ENCODE measurements at places on chromosomes 3 and 15.
A peak's percentile ranks its signal among the peaks of the same experiment; 100 is the strongest.

GRCh38 chr3:121979734-121980449 lies 42.2 kb downstream of the ILDR1 start:
- no peak for DNase-seq

DNA sequence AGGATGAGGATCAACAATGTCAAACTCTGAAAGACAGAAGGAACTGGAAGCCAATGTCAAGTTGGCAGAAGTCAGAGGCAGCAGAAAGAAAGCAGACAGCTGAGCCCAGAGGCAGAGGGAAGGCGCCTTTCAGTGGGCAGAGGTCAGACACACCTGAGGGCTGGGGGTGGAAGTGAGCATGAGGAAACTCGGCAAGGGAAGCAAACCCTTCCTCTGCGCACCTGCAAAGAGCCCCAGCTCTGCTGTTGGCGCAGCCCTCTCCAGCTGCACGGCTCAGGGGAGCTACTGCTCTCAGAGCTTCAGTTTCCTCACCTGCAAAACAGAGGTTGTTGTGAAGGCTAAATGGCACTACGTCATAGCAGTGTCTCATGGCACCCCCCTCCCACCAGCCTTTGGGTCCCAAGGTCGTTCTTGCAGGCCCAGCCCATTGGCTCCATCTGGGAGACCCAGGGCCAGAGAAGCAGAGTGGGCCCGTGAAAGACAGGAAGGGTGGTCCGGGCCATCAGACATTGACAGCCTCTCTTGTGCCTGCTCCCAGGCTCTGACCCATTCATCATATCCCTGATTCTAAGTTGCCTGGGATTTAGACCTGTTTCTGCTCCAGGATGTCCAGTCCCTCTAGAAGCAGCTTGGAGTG lies 53.3 kb upstream of the SLC6A11 start:
- DNase-seq = no peak

GRCh38 chr3:111895071-111895470 lies 36.0 kb downstream of the PHLDB2 start:
- peak; percentile 7 for DNase-seq

- DNase-seq = no peak
Observed at GRCh38 chr15:42608752-42609488, 33.5 kb downstream of the STARD9 start.

DNA sequence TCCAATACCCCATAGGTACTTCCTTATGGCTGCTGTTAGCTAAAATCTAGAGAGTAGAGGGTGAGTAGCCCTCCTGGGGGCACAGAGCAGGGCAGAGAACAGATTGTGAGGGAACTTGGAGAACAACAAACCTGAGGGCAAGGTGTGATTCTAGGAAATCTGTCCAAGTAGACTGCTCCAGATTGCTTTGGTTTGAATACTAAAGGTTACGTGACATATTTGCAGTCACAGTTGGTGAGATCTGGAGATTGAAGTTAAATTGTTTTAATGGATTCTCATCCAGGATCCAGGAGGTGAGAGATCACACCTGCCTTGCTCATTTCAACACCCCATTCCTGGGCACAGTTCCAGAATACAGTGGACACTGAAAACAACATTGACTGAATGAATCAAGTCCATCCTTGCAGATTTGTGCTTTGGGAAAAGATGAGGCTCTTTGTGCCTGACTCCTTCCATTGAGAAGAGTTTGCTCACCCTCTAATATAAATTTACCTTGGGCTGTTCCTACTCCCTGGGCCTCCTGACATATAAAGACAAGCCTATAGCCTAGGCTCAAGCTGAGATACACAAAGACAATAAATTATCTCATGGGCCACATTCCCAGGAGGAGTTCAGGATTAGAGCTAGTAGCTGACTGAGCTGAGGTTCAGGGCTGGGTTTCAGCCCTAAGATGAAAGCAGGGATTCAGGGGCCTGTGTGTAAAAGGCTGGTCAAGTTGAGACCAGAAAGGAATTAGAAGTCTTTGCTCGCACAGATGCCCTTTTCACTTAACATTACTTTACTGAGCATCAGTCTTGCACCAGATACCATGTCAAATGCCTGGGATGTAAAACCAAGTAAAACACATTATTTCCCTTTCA lies 400.9 kb upstream of the MCTP2 start:
- DNase-seq = no peak

- no peak for DNase-seq
Observed at GRCh38 chr3:58742239-58742638, 75.7 kb upstream of the FAM3D start.

DNA sequence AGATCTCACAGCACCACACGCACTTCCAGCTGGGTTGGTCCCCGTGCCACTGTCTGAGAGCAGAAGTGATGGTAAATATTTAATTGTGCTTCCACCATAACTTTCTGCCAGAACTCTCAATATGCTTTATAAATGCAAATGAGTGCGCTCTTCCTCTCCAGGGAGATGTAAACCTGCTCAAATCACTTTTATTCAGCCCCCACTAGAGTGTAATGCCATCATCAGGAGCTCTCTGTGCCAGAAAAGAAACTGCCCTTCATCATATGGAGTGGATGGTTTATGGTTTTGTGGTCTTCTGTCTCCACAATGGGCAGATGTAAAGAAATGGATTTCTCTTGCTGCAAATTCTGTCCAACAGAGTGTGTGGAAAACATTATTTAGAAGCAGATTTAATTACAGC lies 127.0 kb downstream of the EPHB1 start:
- no peak for DNase-seq

DNA sequence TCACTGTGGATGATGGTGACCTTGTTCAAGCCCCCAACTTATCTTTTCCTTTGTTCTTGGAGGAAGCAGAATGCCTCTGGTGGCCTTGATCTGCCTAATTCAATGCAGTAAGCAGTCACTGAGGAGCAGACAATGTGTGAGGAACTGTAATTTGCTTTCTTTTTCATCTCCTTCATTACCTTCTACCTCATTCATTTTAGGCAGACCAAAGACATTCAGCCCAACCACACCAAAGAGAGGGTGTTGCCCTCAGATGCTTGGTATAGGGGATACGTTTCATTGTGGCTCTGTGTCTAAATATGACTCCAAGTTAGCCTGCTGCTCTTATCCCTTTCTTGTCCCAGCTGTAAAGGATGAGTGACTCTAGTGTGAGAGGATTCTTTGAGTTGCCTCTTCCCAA lies 15.3 kb downstream of the EXOSC7 start:
- DNase-seq = no peak

DNA sequence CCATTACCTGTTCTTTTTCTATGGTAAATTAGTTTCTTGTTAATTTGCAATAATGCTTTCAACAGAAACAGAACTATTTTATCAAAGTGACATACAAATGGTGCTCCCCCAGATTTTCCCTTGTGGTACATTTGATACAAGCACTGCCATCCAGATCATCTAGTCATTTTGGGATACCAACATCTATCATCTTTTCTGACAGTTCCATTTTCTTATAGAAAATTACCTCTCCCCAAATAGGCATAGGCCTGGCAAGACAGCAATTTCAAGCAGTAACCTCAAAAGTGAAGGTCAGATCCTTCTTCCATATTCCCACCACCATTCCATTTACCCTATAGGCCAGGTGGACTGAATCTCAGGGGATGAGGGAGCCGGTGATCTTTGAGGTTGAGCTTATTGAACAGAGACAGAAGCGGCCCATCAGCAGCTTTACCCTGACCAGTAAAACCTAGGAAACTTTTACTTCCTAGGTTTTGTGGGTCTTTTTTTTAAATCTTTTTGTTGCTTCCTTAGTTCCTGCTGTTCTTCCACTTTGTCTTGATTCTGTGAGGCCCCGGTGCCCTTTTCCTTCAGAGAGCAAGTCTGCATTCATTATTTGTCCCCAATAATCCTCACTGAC lies 3.1 kb upstream of the PLD1 start:
- no peak for DNase-seq

- DNase-seq = no peak
Observed at GRCh38 chr15:70034141-70034540, 63.6 kb downstream of the TLE3 start.

- no peak for DNase-seq
Observed at GRCh38 chr3:142019794-142020320, 129.5 kb downstream of the TFDP2 start.

GRCh38 chr3:123790254-123791072 lies 93.7 kb downstream of the MYLK start:
- no peak for DNase-seq

GRCh38 chr3:124407260-124407659 lies 323.0 kb upstream of the UMPS start:
- DNase-seq = no peak

DNA sequence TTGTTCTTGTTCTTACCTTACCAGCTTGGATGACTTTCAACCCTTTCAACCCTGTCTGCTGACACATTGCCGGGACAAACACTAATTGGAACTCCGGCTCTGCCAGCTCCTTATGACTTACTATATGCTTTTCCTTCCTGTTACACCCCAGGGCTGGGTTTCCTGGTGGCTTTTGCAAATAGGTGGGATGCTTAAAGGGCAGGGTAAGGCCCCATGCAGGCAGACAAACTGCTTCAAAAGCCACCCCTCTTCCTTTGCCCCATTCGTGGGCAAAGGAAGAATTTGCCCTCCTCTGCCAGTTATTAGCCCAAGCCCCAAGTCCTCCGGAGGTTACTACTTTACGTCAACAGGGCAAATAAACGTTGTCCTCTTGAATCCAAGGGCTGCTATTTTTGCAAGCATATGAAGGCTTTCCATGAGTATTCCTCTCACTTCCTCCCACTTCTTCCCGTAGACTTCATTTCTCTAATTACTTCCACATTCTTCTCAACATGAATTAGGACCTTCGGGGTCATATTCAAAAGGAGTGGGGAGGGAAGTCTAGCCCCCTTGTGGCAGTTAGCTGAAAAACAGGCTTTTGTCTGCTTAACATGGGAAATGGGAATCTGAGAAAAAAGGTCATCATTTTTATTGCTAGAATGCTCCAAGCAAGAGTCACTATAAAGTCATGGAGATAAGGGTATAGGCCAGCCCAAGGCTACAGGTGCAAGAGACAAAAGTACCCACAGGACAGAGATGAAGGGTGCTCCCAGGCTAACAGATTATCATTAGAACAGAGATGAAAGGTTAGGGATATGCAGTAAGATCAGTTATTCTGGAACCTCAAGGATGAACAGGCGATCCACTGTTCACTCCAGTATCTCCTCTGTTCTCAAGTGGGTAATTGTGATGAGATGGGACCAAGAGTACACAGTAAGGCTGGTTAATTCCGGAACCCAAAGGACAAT lies 56.3 kb upstream of the FSTL1 start:
- DNase-seq = peak; percentile 2

DNA sequence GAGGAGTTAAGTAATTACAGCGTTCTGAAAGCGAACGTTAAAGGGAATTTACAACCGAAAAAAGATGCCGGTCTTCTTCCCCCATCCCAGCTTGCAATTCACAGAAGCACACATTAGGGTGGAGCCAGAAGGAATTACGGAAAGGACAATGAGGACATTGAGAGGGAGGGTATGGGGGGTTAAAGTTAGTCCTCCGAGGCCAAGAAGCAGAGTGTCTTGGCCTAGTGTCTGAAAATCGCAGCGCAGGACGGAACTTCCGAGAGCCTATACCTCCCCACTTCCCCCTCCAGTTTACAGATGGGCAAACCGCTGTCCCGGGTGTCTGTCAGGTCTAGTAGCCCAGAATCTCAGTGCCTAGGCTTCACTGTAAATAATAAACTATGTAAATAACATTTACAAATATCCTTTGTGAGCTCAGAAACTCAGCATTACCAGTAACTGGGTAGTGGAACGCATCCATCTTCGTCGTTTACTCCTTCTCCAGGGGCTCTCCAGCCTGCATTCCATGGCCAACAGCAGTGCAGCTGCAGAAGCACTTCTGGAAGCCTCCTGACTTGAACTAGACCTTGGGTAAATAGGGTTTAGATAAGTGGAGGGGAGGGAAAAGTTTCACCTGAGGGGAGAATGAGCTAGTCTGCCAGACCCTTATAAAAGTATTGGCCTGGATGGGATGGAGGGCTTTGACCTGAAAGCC lies 922 bp downstream of the ADPRH start:
- DNase-seq = no peak

DNA sequence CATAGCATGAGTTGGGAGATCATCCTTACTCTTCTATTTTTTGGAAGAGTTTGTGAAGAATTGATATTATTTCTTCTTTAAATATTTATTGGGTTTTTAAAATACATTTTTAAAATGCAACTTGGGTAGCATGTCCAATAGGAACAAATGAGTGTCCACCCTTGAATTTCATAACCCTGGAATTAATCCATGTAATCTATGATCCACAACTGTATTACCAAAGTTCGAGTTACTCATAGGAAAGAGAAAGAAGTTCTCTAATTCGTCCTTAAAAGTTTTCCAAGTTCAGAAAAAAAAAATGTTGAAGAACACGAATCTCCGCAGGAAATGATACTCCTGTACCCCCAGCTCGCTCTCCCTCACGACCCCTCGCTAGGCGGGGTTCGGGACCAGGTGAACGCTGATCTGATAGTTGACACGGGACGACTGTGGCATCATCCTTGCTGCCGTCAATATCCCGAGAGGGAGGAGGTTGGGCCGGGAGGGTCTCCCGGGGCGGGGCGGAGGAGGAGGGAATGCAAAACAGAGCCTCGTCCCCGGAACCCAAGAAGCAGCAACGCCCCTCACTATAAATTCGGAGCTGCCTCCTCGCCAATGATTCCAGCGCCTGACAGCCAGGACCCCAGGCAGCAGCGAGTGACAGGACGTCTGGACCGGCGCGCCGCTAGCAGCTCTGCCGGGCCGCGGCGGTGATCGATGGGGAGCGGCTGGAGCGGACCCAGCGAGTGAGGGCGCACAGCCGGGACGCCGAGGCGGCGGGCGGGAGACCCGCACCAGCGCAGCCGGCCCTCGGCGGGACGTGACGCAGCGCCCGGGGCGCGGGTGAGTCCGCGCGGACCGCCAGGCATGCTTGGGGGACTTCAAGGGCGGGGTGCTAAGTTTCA lies at the start of gene AGTR1:
Gene AGTR1 (plus strand): TSS at position 598 of the 884 bp plus-strand sequence. CDS start 43,133 bp downstream, outside the sequence.
- DNase-seq = no peak

GRCh38 chr3:21877214-21877754 lies 126.3 kb upstream of the ZNF385D start:
- DNase-seq = peak; percentile 51

GRCh38 chr3:52218937-52219650 lies 6.4 kb downstream of the TLR9 start:
- DNase-seq = no peak

DNA sequence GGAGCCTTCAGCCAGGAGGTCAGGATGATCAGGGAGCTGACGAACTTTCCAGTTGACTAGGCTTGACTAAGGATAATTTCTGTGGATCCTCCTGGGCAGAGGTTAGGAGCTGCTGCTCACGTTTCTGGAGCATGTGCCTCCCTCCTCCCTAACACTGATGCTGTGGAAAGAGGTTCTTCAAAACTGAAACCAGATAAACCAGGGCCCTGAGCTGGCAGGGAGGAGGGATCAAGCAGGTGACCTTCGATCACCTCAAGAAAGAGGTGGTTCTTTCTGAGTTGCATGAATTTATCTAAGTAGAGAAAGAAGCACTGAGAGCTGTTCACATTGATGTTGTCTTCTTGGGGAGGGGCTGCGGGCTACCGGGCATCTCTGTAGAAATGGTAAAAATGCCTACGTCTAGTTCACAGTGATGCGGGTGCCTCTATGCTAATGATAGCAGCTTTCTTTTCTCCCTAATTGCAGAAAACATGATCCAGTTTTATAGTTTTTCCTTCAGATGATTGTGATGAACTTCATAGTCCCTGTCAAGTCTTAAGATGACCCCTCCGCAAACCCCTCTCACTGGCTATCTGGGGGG lies 332.7 kb upstream of the LRRFIP2 start:
- DNase-seq = no peak

GRCh38 chr15:33561407-33561806 lies 250.6 kb downstream of the RYR3 start:
- DNase-seq = no peak

Data from SHP77 treated with DMSO at 0.1 percent for 48 hours (cell line).